ENCODE measurements at places on chromosomes 4 and X. TPM values are rescaled to one million over a fixed set of nuclear protein-coding genes. Genes with fewer than 3 reads are reported as not detected.

Gene TLR2
- total RNA-seq = 0.32 TPM

Gene CFAP99
- not detected for total RNA-seq

Gene PGRMC2
- 15.0 TPM for total RNA-seq

Gene SATL1
- total RNA-seq = not detected

Gene COL25A1
- 0.34 TPM for total RNA-seq

Gene EDNRA
- total RNA-seq = 18.7 TPM

Gene KCTD8
- total RNA-seq = not detected

Gene NDP
- 0.34 TPM for total RNA-seq

Gene REELD1
- not detected for total RNA-seq

Gene RHOXF2B
- not detected for total RNA-seq

Gene LAMP2
- total RNA-seq = 130 TPM

Gene TMEM271
- total RNA-seq = not detected

Gene MCF2
- 0.47 TPM for total RNA-seq

Gene NFKB1
- total RNA-seq = 18.4 TPM

Gene MGARP
- 4.0 TPM for total RNA-seq

Gene HGFAC
- total RNA-seq = under 0.01 TPM

Gene RRH
- total RNA-seq = not detected

Gene LRIT3
- total RNA-seq = under 0.01 TPM

Gene LETM1
- total RNA-seq = 61.3 TPM

Gene SMIM43
- total RNA-seq = 14.8 TPM

Gene XAGE2
- total RNA-seq = not detected

Gene PLAC8
- total RNA-seq = under 0.01 TPM

Gene SPANXC
- not detected for total RNA-seq

Gene ZFX
- 28.4 TPM for total RNA-seq

Gene DKK2
- 9.1 TPM for total RNA-seq

Gene SUPT20HL1
- total RNA-seq = 0.09 TPM

Gene SEPTIN11
- total RNA-seq = 326 TPM

Gene MAGEH1
- 27.6 TPM for total RNA-seq

Gene SLC49A3
- total RNA-seq = 5.2 TPM

Gene FAM120C
- total RNA-seq = 4.6 TPM

Gene H2BW2
- not detected for total RNA-seq

Gene IL1RAPL1
- total RNA-seq = 0.86 TPM

Gene WWC2
- 13.8 TPM for total RNA-seq

Gene SOD3
- total RNA-seq = 22.5 TPM

Gene UGT2B11
- total RNA-seq = not detected

Gene XAGE1A
- not detected for total RNA-seq

Gene CLIC2
- 21.0 TPM for total RNA-seq

Gene CABS1
- total RNA-seq = not detected

Gene SPANXD
- total RNA-seq = not detected

Gene PROM1
- not detected for total RNA-seq

Gene IL21
- not detected for total RNA-seq

Gene GLRA2
- not detected for total RNA-seq

Gene FGFRL1
- total RNA-seq = 35.7 TPM

Gene VCX3A
- not detected for total RNA-seq

Gene SFRP2
- total RNA-seq = not detected

Gene SOWAHD
- under 0.01 TPM for total RNA-seq

Gene COX18
- total RNA-seq = 15.1 TPM

Gene THAP9
- 5.0 TPM for total RNA-seq

Gene PDZD4
- total RNA-seq = under 0.01 TPM

Gene NWD2
- total RNA-seq = under 0.01 TPM

Gene DMD
- 0.26 TPM for total RNA-seq

Gene RPS6KA6
- total RNA-seq = 3.9 TPM

Gene MAGEB4
- not detected for total RNA-seq

Gene PABPC4L
- 0.47 TPM for total RNA-seq

Gene ALAS2
- not detected for total RNA-seq

Gene ZNF330
- total RNA-seq = 47.3 TPM

Data from bronchial smooth muscle cell (primary cell).